A673 (cell line): ENCODE measurements at places on chromosomes 13 and 19. TPM values are rescaled to one million over a fixed set of nuclear protein-coding genes. Genes with fewer than 3 reads are reported as not detected.
A peak's percentile ranks its signal among the peaks of the same experiment; 100 is the strongest.

Gene ATP4A
- not detected in 2 replicates for total RNA-seq

GRCh38 chr19:13699786-13700185 lies 64.5 kb upstream of the MRI1 start:
- DNase-seq, result peak; percentile 52
- H3K27me3 ChIP-seq, result no peaks in the 10 kb centered on the region
- no peak overlapping the region for H3K4me3 ChIP-seq
- H3K27ac ChIP-seq, result no peak overlapping the region
- H3K36me3 ChIP-seq, result no peaks in the 10 kb centered on the region

- H3K4me3 ChIP-seq, result peak overlapping the region; percentile 65
- H3K27me3 ChIP-seq, result no peaks in the 10 kb centered on the region
- H3K27ac ChIP-seq, result peak overlapping the region; percentile 85
- H3K36me3 ChIP-seq, result no peaks in the 10 kb centered on the region
- no peaks in the 10 kb centered on the region for H3K4me1 ChIP-seq
Measured at GRCh38 chr19:50358483-50359327, 6.7 kb downstream of the NAPSA start.

- H3K36me3 ChIP-seq, result no peaks in the 10 kb centered on the region
- DNase-seq, result peak; percentile 31
- peaks cover 12% of the 10 kb centered on the region for H3K4me1 ChIP-seq
- H3K4me3 ChIP-seq, result peak overlapping the region; percentile 68
Measured at GRCh38 chr13:26254583-26255111, 718 bp downstream of the CDK8 start.

GRCh38 chr13:98315466-98315865 lies 138.4 kb upstream of the RNF113B start:
- H3K4me3 ChIP-seq, result no peak overlapping the region
- no peak overlapping the region for H3K27ac ChIP-seq
- no peaks in the 10 kb centered on the region for H3K36me3 ChIP-seq
- peaks cover 20% of the 10 kb centered on the region for H3K4me1 ChIP-seq
- H3K27me3 ChIP-seq, result no peaks in the 10 kb centered on the region

Gene ZNF570
- total RNA-seq, result 5.0 and 5.4 TPM in 2 replicates
